ENCODE measurements at places on chromosomes 1 and 21.
A peak's percentile ranks its signal among the peaks of the same experiment; 100 is the strongest.

DNA sequence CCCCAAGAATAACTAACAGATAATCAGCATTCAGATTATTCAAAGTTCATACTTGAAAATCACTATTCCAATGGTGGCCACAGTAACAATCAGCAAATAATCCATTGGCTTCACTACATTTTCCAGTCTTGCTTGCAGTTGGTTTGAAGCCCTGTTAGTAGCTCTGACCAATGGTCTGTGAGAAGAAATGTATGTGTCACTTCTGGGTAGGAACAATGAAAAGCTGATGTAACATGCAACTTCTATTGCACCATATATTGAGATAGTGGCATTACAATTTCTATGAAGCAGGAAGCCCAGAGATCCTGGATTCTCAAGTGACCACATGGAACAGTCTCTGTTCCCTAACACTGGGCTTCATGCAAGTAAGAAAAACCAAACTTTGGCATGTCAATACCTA lies 250.9 kb upstream of the DAB1 start:
- no peak for ATAC-seq

DNA sequence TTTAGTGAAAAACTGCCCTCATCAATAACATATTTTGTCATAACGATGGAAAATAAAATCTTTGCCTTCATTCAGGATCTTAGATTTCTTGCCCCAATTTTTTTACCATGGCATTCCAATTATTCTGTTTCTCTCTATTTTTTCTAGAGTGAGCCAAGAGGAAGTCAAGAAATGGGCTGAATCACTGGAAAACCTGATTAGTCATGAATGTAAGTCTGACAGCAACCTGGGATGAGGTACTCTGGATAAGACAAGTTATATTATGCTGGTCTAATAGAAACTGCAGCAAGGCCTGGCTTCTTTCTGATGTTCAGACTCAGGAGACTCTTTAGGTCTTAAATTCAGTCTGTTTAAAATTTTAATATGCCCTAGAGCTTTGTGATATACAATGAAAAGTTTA lies 3.5 kb downstream of the RGS4 start:
- ATAC-seq: no peak

DNA sequence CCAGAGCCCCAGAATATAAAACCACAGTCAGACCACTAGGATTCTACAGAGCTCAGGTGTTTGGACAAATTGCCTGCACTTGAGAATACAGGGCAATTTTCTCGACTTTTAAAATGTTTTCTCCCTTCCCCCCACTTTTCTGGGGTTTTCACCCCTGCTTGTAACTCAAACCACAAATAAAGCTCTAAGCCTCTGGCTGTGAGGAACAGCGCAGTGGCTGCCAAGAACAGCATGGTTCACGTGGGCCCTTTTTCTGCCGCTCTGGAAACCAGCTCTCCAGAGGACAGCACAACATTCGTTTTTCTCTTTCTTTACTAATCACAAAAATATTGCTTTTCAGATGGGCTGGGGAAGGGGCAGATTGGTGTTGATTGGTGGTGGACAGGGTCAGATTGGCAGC lies 102.2 kb upstream of the JUN start:
- no peak for ATAC-seq

- ATAC-seq: no peak
Observed at GRCh38 chr1:41672641-41673361, 188.3 kb upstream of the EDN2 start.

GRCh38 chr1:32341971-32342370 lies 5.9 kb upstream of the MARCKSL1 start:
- ATAC-seq: no peak

DNA sequence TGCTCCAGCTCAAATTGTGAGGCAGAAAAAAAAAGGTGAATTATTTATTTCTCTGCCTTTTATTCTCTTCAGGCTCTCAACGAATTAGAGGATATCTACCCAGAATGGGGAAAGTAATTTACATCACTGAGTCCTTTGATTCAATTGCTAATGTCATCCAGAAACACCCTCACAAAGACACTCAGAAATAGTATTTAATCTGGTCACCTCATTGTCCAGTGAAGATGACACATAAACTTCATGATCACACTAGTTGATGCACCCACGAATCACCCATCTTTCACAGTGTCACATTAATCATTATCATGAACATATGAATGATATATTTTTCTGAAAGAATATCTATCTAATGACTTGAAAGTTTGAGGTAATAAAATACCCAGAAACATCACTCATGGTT lies 868.5 kb downstream of the BRINP3 start:
- no peak for ATAC-seq

DNA sequence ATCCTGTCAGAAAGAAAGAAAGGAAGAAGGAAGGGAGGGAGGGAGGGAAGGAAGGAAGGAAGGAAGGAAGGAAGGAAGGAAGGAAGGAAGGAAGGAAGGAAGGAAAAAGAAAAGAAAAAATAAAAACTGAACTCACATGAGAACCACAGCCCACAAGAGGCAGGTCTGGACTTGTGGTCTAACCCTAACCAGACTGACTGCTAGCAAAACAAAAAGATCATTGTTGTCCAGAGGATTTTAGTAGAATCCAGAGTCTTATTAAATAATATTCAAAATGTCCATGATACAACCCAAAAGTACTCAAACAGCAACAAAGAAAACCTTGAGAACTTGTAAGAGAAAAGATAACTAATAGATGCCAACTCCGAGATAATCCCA lies 4.7 kb upstream of the ITGB2 start:
- no peak for ATAC-seq

DNA sequence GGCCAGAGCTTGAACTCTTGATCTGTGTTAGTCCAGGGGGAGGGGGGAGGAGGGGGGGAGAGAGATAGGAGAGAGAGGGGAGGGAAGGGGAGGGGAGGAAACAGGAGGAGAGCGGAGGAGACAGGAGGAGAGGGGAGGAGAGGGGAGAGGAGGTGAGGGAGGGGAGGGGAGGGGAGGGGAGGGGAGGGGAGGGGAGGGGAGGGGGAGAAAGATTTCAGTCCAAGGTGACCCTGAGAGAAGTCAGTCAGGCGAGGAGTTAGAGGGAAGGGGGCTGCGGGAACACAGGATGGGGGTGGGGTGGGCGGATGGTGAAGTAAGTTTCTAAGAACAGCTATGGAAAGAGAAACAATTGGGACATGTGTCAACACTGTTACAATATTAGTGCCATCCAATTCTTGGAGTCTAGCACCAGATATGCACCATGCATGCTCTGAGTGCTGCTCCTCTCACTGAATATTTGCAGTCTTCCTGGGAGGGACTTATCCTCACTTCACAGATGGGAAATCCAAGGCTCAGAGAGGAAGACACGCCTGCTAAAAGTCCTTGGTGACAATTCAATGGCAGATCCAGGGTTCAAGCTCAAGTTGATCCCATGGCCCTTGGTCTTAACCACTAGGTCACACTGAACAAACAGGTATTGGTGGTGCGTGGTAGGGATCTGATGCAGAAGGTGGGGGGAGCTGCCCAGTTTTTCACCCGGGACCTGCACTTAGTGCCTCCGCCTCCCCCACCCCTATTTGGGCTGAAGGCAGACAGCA lies 42.5 kb upstream of the ECE1 start:
- no peak for ATAC-seq

DNA sequence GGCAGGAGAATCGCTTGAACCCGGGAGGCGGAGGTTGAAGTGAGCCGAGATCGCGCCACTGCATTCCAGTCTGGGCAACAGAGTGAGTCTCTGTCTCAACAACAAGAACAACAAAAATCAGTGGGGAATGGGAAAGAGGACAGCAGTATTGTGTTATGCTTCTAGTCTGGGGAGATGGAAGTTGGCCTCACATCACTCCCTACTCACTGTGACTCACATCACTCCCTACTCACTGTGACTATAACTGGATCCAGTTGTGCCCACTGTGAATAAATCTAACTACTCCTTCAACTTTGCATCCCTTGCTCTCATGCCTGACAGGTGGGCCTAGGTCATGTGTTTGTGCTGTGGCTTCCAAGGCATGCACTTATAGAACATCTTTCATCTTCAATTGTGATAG lies 285.4 kb upstream of the USP24 start:
- no peak for ATAC-seq

DNA sequence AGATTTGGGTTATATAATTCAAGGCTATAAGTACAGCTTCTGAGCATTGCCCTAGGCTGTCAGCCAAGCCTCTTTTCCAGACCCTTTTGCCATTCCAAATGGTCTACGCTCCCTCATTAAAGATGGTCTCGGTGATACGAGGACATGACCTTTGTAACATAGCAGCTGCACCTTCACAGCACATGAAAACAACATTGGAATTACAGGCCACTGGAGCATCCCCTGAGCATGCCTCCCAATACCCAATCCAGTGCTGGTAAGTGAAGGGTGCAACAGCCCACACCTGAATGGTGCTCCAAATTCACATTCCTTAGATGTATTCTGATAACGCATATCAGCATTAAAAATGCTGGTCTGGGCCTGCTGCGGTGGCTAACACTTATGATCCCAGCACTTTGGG lies 20.1 kb upstream of the PTPRF start:
- no peak for ATAC-seq

DNA sequence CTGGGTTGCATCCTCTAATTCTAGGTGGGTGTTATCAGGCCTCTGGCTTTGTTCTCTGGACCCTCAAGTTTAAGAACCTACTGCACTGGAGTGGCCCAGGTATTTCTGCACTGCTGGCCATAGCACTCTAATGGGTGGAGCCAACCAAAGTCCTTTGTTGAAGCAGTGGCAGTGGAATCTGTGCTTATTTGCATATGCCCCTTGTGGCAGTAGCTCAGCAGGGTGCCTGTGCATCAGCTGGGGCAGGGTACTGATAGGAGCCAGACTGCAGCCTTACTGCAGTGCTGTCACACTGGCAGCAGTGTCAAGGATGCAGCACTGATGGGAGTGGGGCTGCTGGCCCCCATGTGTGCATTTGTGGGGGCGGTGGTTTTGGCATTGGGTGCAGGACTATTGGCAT lies 660.6 kb downstream of the LRRIQ3 start:
- no peak for ATAC-seq

- peak; percentile 15 for ATAC-seq
Observed at GRCh38 chr21:46503922-46504550, 45.3 kb downstream of the DIP2A start.

DNA sequence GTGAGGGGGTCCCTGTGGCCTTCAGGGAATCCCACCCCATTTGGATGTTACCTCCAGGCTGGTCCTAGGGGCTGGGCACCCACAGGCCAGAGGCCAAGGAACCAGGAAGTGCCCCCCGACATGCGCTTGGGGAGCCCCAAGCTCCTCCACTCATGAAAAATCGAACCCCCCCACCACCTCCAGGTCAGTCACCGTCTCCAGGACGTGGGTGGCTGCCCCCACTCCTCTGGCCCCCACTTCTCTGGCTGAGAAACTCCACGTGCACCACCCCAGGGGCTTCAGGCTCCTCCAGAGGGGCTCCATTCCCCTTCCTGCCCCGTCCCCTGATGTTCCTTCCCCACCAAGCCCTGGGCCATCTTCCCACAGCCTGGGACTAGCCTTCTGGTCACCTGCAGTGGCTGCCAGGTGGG lies 30.5 kb upstream of the POFUT2 start:
- no peak for ATAC-seq
